ENCODE measurements at places on chromosomes 7 and 10. TPM values are rescaled to one million over a fixed set of nuclear protein-coding genes. Genes with fewer than 3 reads are reported as not detected.

FBXO24 gene
- total RNA-seq: 0.44 TPM

GPR85 gene
- total RNA-seq: 1.4 TPM

DNA sequence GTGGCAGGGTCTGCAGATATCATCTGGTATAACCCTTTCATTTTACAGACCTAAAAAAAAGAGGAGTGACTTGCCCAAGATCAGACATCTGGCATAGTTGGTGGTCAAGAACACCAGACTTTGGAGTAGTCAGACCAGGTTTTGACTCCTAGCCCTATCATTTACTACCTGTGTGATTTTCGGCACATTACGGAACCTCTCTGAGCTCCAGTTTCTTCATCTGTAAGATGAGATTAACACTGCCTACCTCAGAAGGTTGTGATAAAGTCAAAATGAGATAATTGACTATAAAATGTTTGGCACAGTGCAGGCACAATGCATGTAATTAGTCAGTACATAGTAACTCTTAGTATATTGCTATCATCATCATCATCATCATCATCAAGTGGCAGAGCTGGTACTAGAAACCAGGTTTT, 1.2 kb downstream of the STRIP2 start:
- no peak overlapping the region for H3K4me3 ChIP-seq
- H3K27me3 ChIP-seq: no peaks in the 10 kb centered on the region
- no peak for DNase-seq
- H3K4me1 ChIP-seq: no peaks in the 10 kb centered on the region

DNA sequence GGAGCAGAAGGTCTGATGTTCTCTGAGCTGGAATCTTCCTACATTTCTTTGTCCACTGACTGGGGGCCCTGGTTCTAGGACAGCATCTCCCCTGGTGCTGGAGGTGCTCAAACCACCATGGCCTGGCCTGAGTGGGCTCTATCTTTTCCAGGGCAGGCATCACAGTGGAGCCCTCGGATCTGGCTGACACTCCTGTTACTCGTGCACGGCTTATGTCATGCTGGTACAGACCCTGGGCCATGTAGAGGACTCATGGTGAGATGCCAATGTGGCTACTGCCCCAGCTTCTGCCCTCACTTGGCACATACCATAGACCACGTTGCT, 96.0 kb downstream of the HIPK2 start:
- H3K36me3 ChIP-seq: no peaks in the 10 kb centered on the region
- no peak for DNase-seq
- H3K4me1 ChIP-seq: peaks cover 29% of the 10 kb centered on the region
- H3K27ac ChIP-seq: peak overlapping the region; percentile 1
- H3K27me3 ChIP-seq: no peaks in the 10 kb centered on the region

GTF2IRD2 gene
- total RNA-seq: 13.0 TPM

- H3K36me3 ChIP-seq: peaks cover 17% of the 10 kb centered on the region
- no peak overlapping the region for H3K27ac ChIP-seq
- H3K4me3 ChIP-seq: no peak overlapping the region
- peaks cover under 1% of the 10 kb centered on the region for H3K4me1 ChIP-seq
- H3K27me3 ChIP-seq: no peaks in the 10 kb centered on the region
- no peak for DNase-seq
These were observed 37.8 kb downstream of the DPYSL4 start for GRCh38 chr10:132224343-132225072.
